Left ventricle myocardium superior (tissue), 1 donor: ENCODE measurements at places on chromosomes 7 and 10. TPM values are rescaled to one million over a fixed set of nuclear protein-coding genes. Genes with fewer than 3 reads are reported as not detected.
A peak's percentile ranks its signal among the peaks of the same experiment; 100 is the strongest.

The CRYGN gene
- total RNA-seq = not detected

DNA sequence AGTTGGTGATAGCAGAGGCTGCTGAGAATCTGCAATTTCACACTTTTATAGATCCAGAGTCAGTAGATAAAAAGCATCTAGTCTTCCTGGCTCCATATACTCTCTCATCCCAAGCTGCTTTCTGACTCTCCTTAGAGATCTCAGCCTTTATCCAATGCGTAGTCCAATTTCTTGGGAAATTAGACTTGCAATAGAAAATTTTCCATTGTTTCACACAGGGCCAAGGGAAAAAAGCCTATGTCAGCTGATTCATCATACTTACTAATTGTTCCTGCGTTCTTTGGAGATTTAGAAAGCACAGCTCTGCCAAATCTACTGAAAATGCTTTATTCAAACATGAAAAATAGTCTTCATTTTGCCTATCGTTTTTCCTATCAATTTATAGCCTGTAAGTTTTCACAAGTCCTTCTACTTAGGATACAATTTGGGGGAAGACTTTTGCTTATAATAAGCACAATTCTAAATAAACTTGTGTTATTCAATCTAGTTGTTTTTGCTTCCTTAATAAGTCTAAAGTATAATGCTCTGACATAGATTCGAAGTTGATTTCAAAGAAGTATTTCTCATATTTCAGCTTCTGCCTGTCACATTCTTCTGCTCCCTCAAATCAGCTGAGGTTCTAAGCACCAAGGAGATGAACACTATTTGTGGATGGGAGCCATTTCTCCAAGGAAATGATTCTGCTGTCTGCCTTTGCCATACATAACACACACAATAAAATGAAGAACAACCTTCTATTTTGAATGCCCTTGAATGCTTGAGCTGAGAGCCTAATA is 165.4 kb downstream of the ADAM12 start:
- DNase-seq = no peak

- no peak for DNase-seq
Observed at GRCh38 chr10:116713846-116714245, 28.5 kb downstream of the HSPA12A start.

GRCh38 chr7:129741743-129742213 is 130.3 kb downstream of the NRF1 start:
- DNase-seq = no peak

- no peak for DNase-seq
Observed at GRCh38 chr10:110241841-110242240, 34.4 kb downstream of the MXI1 start.

GRCh38 chr10:45163315-45163975 is 152.0 kb downstream of the OR13A1 start:
- DNase-seq = no peak

GRCh38 chr10:6338361-6338760 is 135.6 kb downstream of the PFKFB3 start:
- DNase-seq = no peak

DNA sequence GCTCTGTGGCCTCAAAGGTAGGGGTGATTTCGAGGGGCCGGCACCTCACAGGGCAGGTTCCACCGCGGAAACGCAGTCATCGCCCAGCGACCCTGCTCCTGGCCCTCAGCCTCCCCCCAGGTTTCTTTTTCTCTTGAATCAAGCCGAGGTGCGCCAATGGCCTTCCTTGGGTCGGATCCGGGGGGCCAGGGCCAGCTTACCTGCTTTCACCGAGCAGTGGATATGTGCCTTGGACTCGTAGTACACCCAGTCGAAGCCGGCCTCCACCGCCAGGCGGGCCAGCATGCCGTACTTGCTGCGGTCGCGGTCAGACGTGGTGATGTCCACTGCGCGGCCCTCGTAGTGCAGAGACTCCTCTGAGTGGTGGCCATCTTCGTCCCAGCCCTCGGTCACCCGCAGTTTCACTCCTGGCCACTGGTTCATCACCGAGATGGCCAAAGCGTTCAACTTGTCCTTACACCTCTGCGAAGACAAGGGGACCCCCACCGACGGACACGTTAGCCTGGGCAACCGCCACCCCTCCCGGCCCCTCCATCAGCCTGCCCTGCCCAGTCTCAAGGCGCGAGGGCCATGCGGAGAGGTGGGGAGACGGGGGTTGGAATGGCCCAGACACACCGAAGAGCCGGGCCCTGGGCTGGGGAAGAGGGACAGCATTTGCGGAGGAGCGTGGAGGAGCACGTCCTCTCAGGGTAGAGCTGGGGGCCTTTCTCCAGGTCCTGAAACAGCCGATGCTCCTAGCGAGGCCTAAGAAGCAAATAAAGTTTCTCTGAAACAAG is 6.0 kb downstream of the SHH start:
- DNase-seq = no peak

DNA sequence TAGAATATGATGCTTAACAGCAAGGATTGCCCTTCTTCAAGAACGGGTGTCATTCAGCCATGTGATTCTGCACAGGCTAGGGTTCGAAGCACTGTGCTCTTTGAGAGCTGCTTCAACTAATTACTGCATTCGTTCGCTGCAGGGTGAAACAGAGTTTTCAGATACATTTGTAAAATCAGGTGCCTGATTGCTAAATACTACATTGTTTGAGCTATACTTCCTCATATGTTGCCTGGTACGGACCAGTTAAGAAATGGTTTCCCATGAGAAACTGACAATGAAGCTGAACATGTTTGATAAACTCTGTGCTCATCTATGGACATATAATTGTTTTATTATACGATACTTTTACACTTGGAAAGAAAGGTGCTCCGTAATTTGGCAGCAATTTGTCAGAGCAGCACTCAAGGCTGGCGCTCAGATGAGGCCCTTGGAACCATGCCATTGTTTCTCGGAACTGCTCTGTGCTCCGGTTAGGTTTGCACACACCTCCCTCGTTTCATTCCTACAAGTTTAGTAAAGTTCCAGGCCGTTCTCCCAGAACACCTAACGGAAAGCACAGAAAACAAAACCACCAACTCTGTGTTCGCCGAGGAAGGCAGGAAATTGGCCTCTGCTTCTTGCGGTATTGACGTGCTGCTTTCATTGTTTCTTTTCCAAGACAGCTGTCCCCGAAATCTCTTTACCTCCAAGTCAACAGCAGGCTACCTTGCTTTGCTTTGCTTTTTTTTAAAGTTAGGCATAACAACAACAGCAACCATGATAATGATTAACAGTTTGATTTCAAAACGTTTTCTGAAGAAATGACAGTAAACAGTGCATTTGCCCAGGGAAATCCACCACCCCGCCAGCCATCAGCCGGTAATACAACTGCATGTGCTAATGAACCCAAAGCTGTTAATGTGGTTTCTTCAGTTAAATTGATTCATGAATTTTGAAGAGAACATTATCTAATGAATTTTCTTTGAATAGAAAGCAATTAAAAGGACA is 206.9 kb downstream of the EBF3 start:
- no peak for DNase-seq

DNA sequence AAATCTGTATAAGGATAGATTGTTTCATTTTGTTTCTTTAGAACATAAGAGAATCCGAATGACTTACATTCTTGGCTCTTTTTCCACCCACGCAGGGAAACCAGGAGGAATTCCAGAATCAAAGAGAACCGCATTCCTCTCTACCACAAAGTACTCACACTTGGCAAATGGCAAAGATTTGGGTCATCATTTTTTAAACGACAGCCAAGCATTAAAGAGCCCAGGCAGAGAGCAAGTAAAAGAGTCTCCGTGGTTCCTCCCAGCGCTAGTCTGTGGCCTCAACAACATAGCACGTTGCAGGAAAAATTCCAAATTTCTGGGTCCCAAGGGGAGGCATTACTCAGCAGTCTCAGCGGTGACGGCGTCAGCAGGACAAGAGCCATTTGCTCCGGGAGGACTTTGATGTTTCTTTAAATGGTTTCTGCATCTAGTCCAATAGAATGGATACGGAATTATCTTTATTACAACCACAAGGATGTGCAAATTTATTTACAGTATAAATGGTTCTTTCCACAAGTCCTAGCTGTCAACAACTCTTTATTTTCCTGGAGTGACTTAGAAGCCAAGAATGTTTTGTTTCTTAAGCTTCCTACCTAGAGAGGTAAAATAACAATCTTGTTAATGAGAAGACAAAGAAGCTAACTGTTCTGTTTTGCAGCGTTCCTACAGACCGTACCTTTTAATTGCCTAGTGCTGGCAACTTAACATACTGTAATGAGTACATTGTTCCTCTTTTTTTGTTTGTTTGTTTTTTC is 232.5 kb downstream of the SKIDA1 start:
- DNase-seq = peak; percentile 68

The SNX10 gene
- total RNA-seq = 1.1 TPM

GRCh38 chr7:33986451-33986850 is 81.1 kb downstream of the BMPER start:
- no peak for DNase-seq

DNA sequence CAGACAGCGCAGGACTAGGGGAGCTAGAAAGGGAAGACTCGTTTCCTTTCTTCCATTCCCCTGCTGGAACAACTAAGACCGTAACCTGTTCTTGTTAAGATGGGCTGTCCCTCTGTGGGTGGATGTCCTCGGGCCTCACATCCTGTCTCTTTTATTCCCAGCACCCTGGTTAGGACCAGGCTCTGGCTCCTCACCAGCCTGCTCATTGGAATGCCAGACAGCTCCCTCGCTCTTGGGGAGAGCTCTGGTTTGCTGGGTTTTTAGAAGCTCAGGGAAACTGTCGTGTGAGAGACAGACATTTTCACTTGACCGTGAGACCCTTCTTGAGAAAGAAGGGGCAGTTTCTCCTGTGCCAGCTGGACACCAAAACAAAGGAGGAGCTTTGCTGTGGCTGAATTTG is 58.1 kb upstream of the HABP2 start:
- DNase-seq = no peak

- no peak for DNase-seq
Observed at GRCh38 chr10:45095286-45095685, 94.6 kb downstream of the ZNF22 start.
